ENCODE measurements at places on chromosomes 11 and 22.

GRCh38 chr22:32605576-32605975 lies 131.0 kb downstream of the FBXO7 start:
- DNase-seq = no peak

DNA sequence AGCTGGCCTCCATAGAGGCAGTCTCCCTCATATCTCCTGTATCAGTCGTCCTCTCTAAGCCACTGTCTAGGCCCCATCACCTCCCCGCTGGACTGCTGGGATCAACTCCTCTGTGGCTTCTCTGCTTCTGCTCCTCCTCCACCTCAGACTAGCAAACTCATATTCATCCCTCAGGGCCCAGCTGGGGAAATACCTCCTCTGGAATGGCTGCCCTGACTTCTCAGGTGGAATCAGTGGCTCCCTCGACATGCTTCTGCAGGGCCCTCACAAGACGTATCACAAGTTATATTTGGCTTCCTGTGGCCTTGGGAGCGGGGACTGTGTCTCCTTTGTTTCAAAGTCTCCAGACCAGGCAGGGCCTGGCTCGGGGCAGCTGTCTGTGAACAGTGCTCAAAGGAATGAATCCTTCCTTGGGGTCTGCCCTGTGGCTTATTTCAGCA lies 10.0 kb downstream of the SLC29A2 start:
- DNase-seq = no peak

- no peak for DNase-seq
These were observed 107.5 kb upstream of the SESN3 start for GRCh38 chr11:95338430-95338991.

GRCh38 chr11:64893194-64894069 lies 15.0 kb upstream of the EHD1 start:
- DNase-seq = no peak

DNA sequence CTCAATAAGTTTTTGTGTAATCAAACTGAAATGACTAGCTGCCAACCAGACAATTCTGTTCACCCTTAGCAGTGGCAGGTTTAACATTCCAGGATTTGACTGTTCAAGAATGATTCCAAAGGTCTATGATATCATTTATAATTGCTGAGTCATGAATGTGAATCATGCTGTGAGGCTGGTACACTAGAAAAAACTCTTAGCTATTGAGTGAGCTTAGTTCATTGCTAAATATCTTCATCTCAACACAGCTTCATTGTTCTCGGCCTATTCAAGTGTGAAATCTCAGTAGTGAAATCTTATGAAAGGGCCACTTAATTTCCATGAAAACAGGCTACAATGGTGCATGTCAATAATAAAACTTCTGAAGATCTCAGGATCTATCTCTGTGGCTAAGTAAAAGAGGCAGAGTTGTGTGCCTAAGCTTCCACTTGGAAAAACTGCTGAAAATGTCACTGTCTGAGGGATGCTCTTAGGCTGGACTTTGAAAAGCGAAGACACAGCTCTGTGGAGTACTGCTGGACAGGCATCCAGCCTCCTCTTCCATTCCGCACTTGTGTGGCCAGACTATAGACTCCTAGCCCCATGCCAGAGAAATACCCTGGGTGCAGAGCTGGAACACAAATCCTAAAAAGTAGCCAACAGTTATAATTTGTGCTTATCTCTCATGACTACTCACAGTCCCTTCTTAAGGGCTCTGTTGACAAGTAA lies 12.8 kb downstream of the AQP11 start:
- no peak for DNase-seq

DNA sequence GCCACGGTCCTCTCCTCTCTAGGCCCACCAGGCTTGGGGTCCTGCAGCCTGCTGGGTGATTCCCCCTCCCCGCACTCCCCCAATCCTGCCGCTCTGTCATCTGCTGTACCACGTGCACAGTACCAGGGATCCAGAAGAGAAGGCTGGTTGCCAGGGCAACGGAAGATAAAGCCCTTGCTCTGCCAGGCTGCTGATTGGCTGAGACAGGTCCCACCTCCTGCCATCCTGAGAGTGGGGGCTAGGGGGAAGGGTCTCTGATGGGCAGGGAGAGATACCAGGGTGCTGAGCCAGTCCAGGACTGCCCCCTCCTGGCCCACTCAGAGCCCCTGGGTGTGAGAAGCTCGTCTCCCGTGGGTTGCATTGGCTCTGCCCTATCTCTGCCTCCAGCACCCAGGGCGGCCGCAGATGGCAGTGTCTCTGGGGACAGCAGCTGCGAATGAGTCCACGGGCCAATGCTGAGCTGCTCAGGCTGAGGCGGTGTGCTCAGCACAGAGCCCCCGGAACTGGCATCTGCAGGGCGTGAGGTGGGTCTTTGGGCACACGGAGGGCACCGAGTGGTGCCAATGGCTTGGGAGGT lies at the start of gene SMIM45:
Gene SMIM45 (plus strand): TSS at position 253 of the 577 bp plus-strand sequence.
- no peak for DNase-seq

DNA sequence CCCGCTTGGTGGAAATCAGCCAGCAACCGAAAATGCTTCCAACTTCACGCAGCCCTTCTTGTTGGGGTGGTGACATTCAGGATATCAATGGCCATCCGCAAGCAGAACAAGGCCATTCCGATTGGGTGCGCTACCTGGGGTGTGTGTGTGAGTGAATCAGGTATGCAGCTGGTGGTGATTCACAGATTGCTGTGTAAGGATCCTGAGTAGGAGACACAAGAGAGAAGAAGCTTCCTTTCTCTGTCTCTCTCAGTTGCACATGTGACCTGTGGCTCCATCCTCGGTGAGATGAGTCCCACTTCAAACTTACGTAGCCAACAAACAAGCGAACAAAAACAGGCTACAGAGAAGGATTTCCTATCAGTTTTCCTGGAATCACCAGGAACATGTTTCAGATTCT lies 9.6 kb upstream of the TMEM184B start:
- DNase-seq = no peak

GRCh38 chr11:112523477-112523876 lies 262.8 kb upstream of the PLET1 start:
- DNase-seq = no peak

GRCh38 chr11:1652026-1652425 lies 22.5 kb downstream of the KRTAP5-5 start:
- DNase-seq = no peak

GRCh38 chr22:42074846-42075676 lies 1.0 kb downstream of the PHETA2 start:
- no peak for DNase-seq

- no peak for DNase-seq
These were observed 70.1 kb downstream of the ARL14EP start for GRCh38 chr11:30393012-30393411.

GRCh38 chr11:37456746-37457145 lies 858.7 kb upstream of the RAG2 start:
- DNase-seq = no peak

DNA sequence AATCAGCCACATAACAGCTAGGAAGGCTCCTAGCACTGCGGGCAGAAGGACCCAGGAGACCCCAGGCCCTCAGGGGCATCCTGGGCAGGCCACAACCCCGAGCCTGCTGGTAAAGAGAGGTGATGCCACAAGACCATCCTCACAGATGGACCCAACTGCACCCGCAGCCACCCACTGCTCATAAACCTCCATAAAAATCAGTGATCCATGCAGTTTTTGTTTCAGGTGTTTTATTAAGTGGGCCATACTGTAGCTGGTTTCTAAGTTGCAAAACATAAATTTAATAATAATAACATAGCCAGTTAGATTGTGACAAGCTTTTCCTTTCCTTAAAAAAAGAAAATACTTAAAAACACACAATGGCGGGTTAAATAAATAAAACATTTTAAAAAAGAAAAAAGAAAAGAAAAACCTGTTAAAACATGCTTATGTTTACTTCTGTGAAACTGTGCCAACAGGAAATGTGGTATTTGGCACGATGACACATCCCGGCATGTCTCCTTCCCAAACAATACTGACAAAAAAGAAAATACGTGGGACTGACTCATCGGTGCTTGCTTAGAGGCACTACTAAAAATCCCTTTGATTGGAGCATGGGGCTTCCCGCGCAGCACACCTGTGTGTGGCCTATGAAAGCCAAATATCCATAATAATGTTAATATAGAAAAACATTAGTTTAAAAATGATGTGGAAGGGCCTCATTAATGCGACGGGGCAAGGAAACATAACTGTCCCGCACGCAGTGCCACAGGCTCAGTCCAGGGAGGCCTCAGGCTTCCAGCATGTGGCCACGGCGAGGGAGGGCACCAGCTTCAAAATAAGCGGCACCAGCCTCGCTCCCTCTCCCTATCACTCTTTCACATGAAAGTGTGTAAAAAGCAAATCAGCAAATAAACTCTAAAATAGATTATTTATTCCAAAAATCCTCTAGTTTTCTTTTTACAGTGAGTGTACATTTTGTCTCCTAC lies 47.5 kb upstream of the SCUBE2 start:
- no peak for DNase-seq

- no peak for DNase-seq
These were observed 11.8 kb downstream of the CDCA5 start for GRCh38 chr11:65071907-65072630.

DNA sequence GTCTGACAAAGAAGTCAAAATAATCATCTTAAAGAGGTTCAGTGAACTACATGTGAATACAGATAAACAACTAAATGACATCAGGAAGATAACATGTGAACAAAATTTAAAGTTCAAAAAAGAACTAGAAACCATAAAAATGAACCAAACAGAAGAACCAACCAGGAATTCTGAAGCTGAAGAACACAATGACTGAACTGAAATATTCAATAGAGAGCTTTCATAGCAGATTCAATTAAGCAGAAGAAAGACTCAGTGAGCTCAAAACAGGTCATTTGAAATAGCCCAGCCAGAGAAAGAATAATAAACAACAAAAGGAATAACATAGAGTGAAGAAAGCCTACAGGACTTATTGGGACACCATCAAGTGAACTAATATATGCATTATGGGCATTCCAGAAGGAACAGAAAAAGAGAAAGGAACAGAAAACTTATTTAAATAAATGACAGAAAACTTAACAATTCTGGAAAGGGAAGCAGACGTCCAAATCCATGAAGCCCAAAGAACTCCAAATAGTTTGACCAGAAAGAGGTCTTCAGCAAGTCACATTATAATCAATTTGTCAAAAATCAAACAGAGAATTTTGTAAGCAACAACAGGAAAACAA lies 11.0 kb upstream of the SLC36A4 start:
- no peak for DNase-seq

- no peak for DNase-seq
These were observed 3.8 kb downstream of the CFL1 start for GRCh38 chr11:65854161-65854592.

- DNase-seq = no peak
These were observed 355.6 kb downstream of the METTL15 start for GRCh38 chr11:28463826-28464225.

DNA sequence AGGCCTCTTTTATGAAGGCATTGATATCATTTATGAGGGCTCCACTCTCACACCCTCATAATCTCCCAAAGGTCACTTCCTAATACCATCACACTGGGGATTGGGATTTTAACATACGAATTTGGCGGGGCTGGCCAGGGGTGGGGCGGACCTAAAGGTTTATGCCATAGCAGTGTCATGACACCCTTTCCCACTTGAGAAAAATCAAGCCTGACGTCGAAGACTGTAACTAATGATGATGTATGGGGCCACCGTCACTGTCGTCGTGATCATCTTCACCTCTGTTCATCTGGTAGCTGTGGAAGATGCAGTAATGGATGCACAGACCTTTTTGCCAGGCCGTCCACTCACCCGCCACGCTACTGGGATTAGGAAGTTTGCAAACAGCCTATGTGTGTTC lies 912.1 kb downstream of the TBC1D22A start:
- DNase-seq = no peak

DNA sequence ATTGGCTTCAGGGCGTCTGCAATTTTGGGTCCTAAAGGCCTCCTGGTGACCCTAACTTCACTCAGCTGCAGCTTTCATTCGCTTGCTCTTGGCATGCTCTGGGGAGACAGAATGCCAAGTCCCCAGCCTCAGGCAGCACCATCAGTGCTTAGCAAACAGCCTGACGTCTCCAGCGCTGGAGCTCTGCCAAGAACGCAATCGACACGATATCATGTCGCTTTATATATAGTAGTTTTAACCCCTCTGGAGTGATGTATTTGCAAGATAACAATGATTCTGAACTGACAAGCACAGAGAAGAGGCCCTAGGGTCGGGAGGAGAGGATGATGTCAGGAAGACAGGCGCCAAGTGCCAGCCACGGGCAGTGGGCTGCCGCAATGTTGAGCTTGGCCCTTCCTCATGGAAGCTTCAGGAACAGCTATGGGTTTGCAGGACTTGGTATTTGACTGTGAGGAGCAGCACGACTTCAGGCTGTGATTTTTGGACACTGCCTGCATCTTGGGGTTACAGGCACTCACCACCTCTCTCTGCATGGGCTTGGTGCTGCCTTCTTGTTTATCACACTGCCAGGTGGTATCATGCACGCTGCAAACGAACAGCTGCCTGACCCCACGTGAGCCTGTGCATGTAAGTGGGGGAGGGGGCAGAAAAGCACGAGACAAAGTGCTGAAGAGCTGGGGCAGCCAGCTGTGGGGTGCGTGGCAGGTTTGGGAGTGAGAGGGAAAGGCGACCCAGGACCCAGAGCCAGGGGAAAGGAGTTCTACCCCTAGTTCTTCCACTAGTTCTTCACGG lies 26.1 kb downstream of the B3GAT1 start:
- DNase-seq = no peak

DNA sequence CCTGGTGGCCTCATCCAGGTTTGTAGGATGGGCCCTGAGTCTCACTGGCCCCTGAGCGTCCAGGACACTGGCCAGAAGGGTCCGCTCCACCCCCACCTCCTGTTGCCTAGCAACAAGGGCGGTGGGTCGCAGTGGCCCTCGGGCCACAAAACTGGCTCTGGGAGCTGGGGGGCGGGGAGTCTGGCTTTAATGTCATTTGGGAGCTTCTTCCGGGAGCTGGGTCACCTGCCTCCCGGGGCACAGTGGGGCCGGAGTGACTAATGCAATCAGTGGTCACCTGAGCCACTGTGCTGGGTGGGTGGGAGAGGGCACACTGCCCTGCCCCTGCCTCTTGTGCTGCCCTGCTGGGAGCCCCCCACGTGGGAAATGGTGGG lies 2.6 kb downstream of the TH start:
- no peak for DNase-seq

DNA sequence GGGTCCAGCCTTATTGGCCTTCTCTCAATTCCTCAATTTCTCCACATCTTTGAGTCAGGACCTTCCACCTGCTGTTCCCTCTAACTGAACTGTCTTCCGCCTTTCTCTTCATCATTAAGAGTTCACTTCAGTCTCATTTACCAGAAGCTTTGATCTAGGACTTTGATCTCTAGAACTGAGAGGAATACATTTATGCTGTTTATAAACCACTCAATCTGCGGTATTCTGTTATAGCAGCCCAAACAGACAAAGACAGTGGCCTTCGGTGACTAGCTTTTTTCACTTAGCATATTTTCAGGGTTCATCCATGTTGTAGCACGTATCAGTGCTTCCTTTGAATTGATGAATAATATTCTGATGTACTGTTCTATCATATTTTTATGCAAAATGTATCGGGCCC lies 10.5 kb downstream of the CLPB start:
- DNase-seq = no peak

- DNase-seq = no peak
These were observed 1.0 kb upstream of the SLC1A2 start for GRCh38 chr11:35420371-35420770.
